Right renal cortex interstitium (tissue), 3 donors: ENCODE measurements at places on chromosomes 12 and 14.

DNA sequence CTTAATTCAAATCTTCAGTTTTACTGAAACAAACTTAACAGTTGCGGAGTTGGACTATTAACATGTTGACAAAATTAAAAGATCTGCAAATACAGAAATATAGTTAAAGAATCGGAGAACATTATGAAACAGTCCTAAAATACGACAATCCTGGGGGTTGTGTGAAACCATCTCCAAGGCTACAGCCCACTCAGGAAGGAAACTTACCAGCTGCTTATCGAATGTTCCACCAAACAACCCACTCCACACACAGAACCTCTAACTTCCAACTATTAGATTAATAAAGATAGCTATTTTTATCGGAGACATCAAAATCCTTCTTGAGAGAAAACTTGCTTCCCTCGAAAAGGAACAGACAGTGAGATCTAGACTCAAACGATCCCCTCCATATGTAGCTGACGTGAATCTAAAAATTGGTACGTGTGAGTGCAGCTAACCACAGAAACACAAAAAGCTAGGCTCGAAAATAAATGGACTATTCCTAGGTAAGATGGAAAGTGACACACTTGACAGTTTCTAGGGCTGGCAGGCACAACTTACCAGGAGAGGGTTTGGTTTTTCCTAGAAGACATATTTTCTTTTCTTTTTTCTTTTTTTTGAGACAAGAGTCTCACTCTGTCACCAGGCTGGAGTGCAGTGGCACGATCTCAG lies 12.9 kb downstream of the VPS37B start:
- no peak for DNase-seq

- no peak for DNase-seq
Measured at GRCh38 chr14:36556811-36557433, 25.5 kb downstream of the NKX2-8 start.

DNA sequence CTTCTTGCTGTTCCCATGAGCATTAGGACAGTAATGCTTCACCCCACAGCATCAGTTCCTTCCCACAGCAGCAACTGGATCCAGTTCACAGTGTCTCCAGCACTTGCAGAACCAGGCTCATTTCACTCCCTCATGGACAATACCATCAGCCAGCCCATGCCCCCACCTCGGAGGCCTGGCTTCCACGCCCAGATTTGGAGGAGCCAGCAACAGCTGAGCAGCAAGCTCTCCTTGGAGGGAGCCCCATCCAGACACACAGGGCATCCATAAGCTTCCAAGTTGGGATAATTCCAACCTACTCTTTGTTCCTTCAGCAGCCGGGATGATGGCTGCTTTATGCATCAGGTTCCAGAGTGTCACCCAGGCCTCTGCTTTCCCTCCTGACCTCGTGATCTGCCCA lies 250.0 kb downstream of the GLT1D1 start:
- DNase-seq: no peak

- no peak for DNase-seq
Measured at GRCh38 chr12:27148791-27149190, 66.4 kb upstream of the C12orf71 start.
